GM12864 (cell line): ENCODE measurements at places on chromosomes 1 and 21.
A peak's percentile ranks its signal among the peaks of the same experiment; 100 is the strongest.

- DNase-seq = peak; percentile 61
Measured at GRCh38 chr1:31744165-31744888, 19.8 kb downstream of the ADGRB2 start.

GRCh38 chr1:230940848-230941247 lies 37.8 kb downstream of the TTC13 start:
- no peak for DNase-seq

- no peak for DNase-seq
Measured at GRCh38 chr1:34899906-34900305, 29.5 kb downstream of the DLGAP3 start.

DNA sequence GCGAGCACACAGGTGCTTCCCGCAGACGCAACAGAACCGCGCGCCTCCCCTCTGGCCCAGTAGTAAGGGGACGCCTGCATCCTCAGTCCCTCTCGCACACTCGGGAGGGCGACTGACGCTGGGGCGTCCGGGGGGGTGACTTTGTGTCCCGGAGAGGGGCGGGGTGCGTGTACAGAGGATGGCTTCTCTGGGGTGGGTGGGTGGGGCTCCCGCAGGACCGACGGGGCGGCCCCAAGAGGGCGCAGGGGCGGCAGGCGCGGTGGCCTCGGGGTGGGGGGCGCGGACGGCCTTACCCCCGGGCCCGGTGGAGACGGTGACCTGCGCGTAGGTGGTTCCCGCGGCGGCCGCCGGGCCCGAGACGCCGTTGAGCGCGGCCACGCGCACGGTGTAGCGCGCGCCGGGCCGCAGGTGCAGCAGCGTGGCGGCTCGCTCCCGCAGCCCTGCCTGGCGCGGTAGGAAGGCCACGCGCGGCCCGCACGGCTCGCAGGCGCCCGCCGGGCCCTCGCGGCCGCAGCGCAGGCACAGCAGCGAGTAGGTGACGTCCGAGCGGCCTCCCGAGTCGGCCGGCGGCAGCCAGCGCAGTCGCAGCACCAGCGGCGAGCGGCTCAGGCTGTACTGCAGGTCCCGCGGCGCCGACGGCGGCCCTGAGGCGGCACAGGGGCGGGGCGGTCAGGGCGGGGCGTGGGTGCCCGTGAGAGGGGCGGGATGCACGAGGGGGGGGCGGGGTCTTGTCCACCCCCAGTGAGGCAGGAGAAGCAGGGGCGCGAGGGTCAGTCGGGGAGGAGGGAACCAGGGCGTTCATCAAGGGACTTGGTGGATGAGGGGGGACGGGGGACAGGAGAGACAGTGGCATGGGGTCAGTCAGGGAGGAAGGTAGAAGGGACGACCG lies 12.1 kb downstream of the EPHA10 start:
- no peak for DNase-seq

DNA sequence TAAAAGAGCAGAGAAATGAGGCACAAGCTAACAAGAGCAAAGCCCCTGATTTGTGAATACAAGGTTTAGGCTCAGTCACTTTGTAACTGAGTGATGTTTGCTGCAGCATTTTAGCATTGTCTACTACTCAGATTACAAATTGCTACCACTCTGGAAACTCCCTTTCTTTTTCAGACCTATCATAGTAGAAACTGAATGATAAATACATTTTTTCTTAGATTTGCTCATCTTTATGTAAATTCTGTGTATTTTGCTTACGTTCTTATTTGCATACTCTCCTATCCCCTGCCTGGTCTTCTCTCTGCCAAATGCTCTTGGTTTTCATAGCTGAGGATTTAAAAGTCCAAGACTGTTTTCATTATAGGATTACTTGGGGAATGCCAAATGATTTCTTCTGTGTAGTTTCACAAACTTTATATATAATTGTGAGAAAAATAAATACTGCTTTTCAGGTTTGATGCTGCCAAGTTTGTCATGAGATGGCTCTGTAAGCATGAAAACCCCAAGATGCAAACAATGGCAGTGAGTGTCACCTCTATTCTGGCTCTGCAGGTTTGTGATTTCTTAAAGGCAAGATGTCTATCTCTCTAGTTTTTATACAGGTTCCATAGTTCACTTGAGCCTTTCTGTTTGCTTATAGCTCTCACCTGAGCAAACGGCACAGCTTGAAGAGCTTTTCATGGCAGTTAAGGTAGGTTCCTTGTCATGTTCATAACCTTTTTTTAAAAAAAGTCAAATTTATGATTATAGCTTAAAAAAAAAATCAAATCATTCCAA lies 24.7 kb downstream of the ZYG11A start:
- DNase-seq = peak; percentile 48
